ENCODE measurements at places on chromosomes 13 and 19. TPM values are rescaled to one million over a fixed set of nuclear protein-coding genes. Genes with fewer than 3 reads are reported as not detected.

DNA sequence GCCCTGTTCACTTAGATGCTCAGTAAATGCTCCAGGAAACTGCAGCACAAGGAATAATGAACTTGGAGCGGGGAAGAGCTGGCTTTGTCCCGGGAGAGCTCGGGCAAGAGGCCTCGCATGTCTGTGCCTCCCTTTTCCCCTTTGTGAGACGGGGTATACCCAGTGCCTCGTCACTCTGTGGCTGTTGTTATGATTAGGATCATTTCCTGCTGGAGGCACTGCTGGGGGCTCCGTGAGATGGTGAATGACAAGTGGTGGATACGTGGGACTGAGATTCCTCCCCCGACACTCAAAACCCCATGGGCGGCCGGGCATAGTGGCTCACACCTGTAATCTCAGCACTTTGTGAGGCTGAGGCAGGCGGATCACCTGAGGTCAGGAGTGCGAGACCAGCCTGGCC is 1.1 kb upstream of the PLVAP start:
- H3K4me1 ChIP-seq, result no peaks in the 10 kb centered on the region
- no peaks in the 10 kb centered on the region for H3K36me3 ChIP-seq
- DNase-seq, result no peak
- H3K27ac ChIP-seq, result no peak overlapping the region

DNA sequence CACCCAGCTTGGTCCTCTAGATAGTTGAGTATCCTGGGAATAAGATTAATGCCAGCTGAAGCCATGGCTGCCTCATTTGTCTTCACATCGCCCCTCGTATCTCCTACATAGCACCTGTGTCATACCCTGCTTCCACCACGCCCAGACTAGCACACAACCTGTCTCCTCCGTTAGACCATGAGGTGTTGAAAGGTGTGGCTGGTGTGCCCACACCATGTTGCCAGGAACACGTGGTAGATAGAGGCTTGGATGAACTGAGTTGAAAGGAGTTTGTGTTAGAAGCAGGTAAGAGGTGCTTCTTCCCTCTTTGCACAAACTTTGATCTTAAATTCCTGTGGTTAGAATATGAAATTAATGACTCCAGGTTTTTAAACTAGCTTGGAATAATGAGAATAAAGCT is 40.1 kb downstream of the RGCC start:
- no peaks in the 10 kb centered on the region for H3K36me3 ChIP-seq
- H3K27me3 ChIP-seq, result no peaks in the 10 kb centered on the region
- H3K27ac ChIP-seq, result no peak overlapping the region
- no peaks in the 10 kb centered on the region for H3K4me1 ChIP-seq

DNA sequence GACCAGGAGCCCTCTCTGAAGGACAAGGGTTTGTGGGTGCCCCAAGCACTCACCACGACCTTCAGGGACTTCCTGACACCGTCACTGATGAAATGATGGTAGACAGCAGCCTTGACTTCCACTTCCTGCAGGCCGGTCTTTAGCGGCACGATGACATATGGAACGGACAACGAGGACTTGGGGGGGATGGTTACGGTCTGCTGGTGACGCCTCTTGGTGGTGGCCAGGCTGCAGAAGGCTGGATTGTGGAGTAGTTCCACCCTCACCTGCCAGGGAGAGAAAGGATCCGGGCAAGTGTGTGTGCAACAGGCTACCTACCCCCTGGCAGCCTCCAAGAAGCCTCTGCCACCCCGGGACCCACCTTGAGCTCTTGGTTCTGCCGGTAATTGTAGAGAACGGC is 23.2 kb downstream of the C3 start:
- no peak overlapping the region for H3K4me3 ChIP-seq
- H3K27me3 ChIP-seq, result no peaks in the 10 kb centered on the region
- no peak for DNase-seq
- no peaks in the 10 kb centered on the region for H3K4me1 ChIP-seq
- no peak overlapping the region for H3K27ac ChIP-seq
- no peaks in the 10 kb centered on the region for H3K36me3 ChIP-seq

DNA sequence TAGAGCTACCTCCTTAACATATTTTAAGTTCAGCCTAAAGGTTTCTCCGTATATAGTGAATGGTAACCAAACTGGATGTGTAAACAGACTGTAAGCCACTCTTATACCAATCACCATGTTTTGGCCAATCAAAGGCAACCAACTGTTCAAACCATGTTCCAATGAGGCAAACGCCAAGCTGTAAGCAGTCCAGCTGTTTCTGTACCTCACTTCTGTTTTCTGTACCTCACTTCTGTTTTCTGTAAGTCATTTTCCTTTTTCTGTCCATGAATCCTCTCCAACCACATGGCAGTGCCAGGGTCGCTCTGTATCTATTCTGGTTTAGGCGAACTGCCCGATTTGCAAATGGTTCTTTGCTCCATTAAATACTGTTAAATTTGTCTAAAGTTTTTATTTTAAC is 24.4 kb downstream of the COMMD6 start:
- H3K27ac ChIP-seq, result no peak overlapping the region
- H3K4me1 ChIP-seq, result no peaks in the 10 kb centered on the region
- no peaks in the 10 kb centered on the region for H3K36me3 ChIP-seq
- no peak overlapping the region for H3K4me3 ChIP-seq
- no peak for DNase-seq

DNA sequence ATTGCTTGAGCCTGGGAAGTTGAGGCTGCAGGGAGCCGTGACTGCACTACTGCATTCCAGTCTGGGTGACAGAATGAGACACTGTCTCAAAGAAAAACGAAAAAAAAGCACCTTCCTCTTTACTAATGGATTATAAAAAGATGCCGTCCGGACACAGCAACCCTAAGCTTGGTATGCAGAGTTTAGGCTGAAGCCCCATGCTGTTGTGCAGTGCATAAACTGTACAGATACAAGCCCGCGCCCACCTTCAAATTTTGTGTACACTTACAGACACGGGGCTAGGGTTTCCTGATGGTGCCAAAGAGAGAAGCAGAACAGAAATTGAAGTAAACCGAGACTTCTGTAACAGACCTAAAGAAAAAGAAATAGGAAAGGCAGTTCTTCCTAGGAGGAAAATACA is 9.0 kb downstream of the LPAR6 start:
- H3K27me3 ChIP-seq, result no peaks in the 10 kb centered on the region
- no peak for DNase-seq
- no peak overlapping the region for H3K27ac ChIP-seq
- H3K4me3 ChIP-seq, result no peak overlapping the region
- no peaks in the 10 kb centered on the region for H3K36me3 ChIP-seq

- no peaks in the 10 kb centered on the region for H3K36me3 ChIP-seq
- DNase-seq, result no peak
- H3K4me1 ChIP-seq, result peaks cover 48% of the 10 kb centered on the region
Observed at GRCh38 chr13:106468744-106469590, 66.5 kb downstream of the EFNB2 start.

DNA sequence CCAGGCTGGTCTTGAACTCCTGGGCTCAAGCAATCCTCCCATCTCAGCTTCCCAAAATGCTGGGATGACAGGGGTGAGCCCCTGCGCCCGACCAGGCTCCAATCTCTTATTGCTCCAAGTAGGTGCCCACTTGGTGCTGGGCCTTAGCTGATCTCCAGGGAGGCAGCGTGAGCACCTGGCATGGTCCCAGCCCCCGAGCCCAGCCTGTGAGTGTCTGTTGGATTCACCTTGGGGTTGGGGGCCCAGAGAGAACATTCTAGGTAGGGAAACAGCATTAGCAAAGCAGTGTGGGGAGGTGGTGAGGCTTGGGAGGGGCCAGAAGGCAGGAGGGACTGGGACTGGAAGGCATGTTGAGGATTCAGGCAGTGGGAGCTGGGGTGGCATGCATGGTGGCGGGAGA is 45.5 kb downstream of the DNM2 start:
- H3K27me3 ChIP-seq, result no peaks in the 10 kb centered on the region
- no peaks in the 10 kb centered on the region for H3K36me3 ChIP-seq
- H3K4me3 ChIP-seq, result no peak overlapping the region
- H3K4me1 ChIP-seq, result peaks cover 15% of the 10 kb centered on the region
- peak overlapping the region; percentile 64 for H3K27ac ChIP-seq

DNA sequence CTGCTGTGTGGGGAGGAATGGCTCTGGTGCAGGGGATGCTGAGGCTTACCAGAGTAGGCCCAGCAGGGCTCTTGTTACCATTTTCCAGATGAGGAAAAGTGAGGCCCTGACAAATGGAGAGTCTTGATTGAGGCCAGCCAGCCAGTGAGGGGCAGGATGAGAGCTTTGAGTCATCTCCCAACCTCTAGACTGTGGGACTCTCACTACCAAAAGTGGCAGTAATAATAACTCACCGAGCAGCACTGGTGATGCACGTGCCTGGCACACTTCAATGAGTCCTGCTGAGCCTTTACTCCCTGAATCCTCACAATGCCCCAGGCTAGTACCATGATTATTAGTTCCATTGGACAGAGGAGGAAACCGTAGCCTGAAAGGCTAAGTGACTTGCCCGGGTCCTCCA is 7.8 kb downstream of the CIC start:
- H3K27ac ChIP-seq, result no peak overlapping the region
- H3K4me3 ChIP-seq, result no peak overlapping the region
- no peaks in the 10 kb centered on the region for H3K27me3 ChIP-seq
- no peaks in the 10 kb centered on the region for H3K36me3 ChIP-seq
- DNase-seq, result no peak

- H3K27me3 ChIP-seq, result no peaks in the 10 kb centered on the region
- no peaks in the 10 kb centered on the region for H3K36me3 ChIP-seq
- DNase-seq, result peak; percentile 22
- no peaks in the 10 kb centered on the region for H3K4me1 ChIP-seq
Observed at GRCh38 chr13:114108141-114108761, 24.2 kb downstream of the RASA3 start.

Gene CCNA1
- not detected for total RNA-seq

- peaks cover 13% of the 10 kb centered on the region for H3K4me1 ChIP-seq
- DNase-seq, result no peak
- no peaks in the 10 kb centered on the region for H3K27me3 ChIP-seq
- no peaks in the 10 kb centered on the region for H3K36me3 ChIP-seq
- no peak overlapping the region for H3K4me3 ChIP-seq
Observed at GRCh38 chr13:89550938-89551337, 1796.5 kb upstream of the MIR17HG start.

GRCh38 chr19:54587026-54587425 is 6.4 kb upstream of the LILRA1 start:
- H3K4me1 ChIP-seq, result no peaks in the 10 kb centered on the region
- H3K27me3 ChIP-seq, result no peaks in the 10 kb centered on the region
- DNase-seq, result no peak

DNA sequence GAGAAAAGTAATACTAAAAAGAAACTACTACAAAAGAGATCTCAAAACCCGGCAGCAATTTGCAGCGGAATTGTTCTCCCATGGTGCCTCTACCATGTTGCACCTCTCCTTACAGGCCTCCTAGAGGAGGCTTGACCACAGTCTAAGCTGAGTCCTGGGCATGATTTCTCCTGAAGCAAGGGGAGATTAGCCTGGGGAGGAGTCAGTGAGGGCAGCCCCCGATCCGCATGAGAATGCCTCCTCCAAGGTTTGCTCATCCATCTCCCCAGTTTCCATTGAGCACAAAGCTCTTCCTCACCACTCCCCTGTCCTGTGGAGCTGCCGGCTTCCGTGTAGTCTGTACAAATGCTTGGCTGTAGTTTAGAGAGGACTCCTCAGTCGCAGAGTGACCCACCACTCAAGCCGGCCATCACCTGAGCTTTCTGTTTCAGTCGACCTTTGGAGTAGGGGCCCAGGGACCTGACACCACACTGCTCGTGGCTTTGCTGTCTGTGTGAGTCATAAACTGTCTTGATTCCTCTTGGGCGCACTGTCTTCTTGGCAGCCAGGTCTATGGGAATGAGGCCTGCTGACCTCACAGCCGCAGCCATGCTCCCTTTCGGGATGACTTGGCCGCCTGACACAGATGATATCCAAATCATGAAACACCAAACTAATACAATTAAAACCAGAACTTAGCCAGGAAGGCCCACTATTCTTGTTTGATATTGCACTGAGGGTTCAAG is 72.3 kb downstream of the C1QTNF9 start:
- no peaks in the 10 kb centered on the region for H3K36me3 ChIP-seq
- no peak overlapping the region for H3K4me3 ChIP-seq
- no peak overlapping the region for H3K27ac ChIP-seq
- no peaks in the 10 kb centered on the region for H3K4me1 ChIP-seq

Gene SLC1A6
- total RNA-seq, result not detected

DNA sequence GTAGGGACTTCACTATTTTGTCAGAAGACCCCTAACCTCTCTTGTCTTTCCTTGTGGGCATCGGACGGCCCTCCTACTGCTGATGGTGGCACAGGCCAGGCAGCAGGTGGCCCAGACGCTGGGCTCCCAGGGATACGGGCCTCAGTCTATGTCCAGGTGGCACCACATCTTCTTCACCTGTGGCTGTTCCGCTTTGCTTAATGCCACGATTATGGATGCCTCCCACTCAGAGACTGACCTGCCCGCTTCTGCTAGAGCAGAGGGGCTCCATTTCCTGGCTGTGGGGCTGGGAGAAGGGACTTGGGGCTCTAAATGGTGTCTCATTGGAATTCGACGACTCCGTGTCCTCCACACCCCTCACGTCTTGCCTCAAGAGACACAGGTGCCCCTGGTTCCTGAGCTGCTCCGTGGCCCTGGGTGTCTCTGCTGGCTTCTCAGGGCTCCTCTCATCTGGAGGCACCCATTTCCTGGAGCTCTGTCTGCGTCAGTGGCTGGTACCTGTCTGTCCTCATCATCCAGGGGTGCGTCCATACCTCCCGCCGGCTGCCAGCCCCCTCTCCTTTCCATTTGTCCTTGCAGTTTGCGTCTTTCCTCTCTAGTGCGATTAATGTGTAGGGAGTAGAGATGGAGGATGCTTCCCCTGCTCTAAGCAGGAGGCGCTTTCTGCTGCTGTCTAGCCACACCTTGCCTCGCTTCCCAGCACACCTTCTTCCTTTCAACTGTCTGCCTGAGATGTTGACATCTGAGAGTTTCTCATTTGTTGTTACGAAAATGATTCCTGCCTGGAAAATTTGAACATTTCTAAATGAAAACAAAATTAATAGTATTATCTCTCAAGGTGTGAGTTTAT is 63.4 kb downstream of the TEX29 start:
- no peak overlapping the region for H3K27ac ChIP-seq
- no peak overlapping the region for H3K4me3 ChIP-seq
- H3K4me1 ChIP-seq, result no peaks in the 10 kb centered on the region
- H3K36me3 ChIP-seq, result no peaks in the 10 kb centered on the region
- DNase-seq, result no peak

DNA sequence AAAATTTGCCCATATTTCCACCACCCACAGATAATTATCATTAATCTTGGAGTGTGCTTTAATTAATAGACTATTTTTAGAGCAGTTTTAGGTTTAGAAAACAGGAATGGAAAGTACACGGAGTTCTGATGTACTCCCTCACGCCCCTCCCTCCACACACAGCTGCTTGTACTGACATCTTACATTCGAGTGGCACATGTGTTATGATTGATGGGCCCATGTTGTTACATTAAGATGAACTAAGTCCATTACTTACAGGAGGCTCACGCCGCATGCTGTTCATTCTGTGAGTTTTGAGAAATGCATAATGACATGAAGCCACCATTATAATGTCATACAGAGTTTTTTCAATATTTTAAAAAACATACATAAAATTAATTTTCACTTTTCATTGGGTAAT is 1.2 kb upstream of the SPATA13 start:
- no peak for DNase-seq
- H3K36me3 ChIP-seq, result no peaks in the 10 kb centered on the region
- no peaks in the 10 kb centered on the region for H3K27me3 ChIP-seq
- H3K4me1 ChIP-seq, result peaks cover 9% of the 10 kb centered on the region

Gene CEACAM5
- 1.3 TPM for total RNA-seq

- H3K36me3 ChIP-seq, result no peaks in the 10 kb centered on the region
- no peaks in the 10 kb centered on the region for H3K27me3 ChIP-seq
- H3K27ac ChIP-seq, result no peak overlapping the region
- DNase-seq, result peak; percentile 26
- H3K4me3 ChIP-seq, result no peak overlapping the region
Observed at GRCh38 chr19:46021531-46022041, 1.3 kb downstream of the PGLYRP1 start.

Data from Caco-2 (cell line).